ENCODE measurements at places on chromosomes 7 and 10.

DNA sequence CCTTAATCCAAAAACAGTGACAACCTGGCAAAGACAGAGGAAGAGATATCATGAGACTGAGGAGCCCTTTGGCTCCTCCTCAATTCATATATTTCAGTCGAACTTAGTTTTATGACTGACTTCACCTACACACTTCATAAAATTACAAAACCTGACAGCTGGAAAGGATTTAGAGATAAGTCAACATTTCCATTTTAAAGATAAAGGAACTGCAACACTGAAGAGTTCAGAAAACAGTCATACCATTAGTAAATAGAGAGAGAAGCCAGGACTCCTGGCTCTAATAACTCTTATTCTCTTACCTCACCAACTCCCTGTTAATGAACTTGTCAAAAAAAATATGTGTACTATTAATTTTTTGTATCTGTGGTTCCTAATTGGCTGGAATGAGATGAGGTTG is 141.0 kb upstream of the COL1A2 start:
- no peak for DNase-seq

DNA sequence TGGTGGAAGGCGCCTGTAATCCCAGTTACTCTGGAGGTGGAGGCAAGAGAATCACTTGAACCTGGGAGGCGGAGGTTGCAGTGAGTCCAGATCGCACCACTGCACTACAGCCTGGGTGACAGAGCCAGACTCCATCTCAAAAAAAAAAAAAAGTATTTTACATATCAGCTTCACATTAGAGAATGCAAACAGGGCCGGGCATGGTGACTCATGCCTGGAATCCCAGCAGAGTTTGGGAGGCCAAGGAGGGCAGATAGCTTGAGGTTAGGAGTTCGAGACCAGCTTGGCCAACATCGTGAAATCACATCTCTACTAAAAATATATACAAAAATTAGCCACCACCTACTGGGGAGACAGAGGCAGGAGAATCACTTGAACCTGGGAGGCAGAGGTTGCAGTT is 31.6 kb downstream of the USP54 start:
- no peak for DNase-seq

DNA sequence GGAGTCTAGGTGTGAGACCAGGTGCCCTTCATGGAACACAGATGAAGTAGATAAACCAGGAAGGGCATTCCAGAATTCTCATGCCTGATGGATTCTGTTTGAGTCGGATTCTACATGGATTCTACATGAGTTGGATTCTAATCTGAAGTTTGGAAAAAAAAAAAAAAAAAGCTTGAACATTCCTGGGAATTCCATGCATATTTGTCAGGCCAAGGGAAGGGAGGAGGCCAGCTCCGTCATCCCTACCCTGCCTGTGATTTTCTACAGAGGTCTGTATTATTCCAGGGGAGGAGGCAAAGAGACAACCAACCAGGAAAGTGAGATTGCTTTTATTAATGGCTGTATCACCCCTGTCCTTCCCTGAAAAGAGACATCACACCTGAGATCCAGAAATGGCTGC is 27.8 kb upstream of the EBLN1 start:
- no peak for DNase-seq

- no peak for DNase-seq
These were observed 160.4 kb upstream of the LAMB4 start for GRCh38 chr7:108290459-108291151.

GRCh38 chr10:60043561-60044241 is 137.3 kb upstream of the CCDC6 start:
- DNase-seq, result no peak

GRCh38 chr7:80014511-80014910 is 120.1 kb upstream of the GNAI1 start:
- no peak for DNase-seq

Data from NCI-H510A treated with DMSO at 0.1 percent for 48 hours (cell line).